ENCODE measurements at places on chromosomes 4 and X.

GRCh38 chr4:2395038-2395437, 23.4 kb downstream of the ZFYVE28 start:
- no peak for DNase-seq

DNA sequence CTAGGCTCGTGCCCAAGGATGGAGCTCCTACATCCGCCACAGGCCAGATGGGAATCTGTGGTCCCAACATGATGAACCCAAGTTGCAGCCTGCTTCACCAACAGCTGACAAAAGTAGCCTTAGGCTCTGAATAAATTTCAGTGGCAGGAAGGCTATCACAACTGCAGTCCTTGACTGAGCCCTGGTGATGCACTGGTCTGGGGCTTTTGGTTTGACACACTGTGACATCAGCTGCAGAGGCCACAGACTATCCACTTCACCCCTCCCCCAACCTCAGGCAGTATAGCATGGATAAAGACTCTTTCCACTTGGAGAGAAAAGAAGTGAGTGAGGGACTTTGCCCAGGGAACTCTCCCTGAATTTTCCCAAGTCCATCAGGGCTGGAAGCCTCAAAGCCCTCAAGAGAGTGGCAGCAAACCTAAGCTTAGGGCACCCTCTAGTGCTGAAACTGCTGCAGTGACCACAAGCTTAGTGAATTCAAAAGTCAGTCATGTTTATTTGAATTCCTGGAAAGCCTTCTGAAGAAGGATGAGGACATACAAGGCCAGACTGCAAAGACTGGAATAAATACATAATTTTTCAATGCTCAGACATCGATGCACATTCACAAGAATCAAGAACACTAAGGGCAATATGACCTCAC, 135.0 kb upstream of the TENT5D start:
- no peak for DNase-seq

GRCh38 chr4:99008051-99008450, 12.5 kb downstream of the METAP1 start:
- no peak for DNase-seq

- peak; percentile 35 for DNase-seq
Observed at GRCh38 chr4:337932-338758, 531 bp downstream of the ZNF141 start.

GRCh38 chrX:11135564-11136185, 24.5 kb downstream of the HCCS start:
- no peak for DNase-seq

DNA sequence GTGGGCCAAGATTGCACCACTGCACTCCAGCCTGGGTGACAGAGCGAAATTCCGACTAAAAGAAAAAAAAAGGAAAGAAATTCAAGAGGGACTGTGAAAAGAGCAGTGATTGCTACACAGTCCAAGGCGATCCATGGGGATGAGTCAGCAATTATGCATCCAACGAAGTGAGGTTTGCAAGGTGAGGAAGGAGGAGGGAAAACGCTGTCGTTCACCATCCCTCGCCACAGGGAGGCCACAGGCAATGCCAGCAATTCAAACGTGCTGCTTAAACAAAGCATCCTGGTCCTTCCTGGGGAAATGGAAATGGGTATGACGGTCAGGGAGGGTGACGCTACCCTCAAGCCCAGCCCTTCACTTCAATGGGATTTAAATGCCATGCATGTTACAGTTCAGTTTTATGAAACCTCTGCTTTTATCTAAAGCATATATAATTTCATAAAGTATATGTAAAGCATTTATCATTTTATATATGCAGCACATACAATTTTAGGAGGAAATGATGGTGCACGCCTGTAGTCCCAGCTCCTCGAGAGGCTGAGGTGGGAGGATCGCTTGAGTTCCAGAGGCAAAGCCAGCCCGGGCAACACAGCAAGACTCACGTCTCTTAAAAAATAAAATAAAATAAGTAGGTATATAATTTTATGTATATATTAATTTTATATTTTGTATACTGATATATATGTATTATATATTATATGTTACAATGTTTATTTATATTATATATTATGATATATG, 108.7 kb downstream of the DHRSX start:
- no peak for DNase-seq

DNA sequence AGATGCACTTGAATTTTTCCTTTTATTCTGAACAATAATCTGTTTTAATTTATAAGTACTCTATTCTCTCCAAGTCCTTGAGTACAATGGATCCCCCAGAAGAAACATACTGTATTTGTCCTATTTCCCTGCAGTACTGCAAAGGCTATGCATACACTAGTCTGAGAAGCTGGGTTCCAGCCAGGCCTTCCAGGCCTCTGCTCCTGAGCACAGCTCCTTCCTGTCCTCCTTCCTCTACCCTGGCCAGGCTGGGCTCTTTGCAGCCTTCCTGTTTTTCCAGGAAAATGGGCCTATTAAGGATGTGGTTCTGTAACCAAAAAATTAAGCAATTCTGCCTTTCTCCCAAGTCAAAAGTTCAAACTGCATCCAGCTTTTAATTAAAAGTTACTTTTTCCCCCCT, 68.0 kb upstream of the STIM2 start:
- DNase-seq = no peak

DNA sequence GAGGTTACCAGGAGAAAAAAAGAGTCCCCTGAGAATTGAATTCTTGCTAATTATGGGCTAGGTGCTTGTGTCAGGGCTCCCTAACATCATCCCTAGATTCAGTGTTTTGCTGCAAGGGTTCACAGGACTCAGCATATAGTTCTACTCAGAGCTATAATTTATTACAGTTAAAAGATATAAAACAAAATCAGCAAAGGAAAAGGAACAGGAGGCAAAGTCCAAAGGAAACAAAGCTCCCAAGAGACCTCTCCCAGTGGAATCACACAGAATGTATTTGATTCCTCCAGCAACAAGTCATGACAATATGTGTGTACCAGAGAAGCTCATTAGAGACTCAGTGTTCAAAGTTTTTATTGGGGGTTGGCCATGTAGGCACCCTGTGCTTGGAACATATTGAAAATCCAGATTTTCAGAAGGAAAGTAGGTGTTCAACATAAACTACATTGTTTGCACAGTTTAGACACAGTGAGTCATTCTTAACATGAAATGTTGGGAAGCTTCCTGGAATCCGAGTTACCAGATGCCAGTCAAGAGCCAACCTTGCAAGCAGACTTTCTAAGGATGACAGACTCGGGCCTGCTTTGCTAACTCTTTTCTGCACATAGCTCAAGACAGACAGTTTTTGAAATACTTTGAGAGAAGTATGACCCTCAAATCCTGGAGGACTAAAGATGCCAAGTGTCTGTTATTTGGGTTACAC, 311.3 kb upstream of the EMCN start:
- DNase-seq = no peak

GRCh38 chr4:147548256-147548655, 67.4 kb downstream of the EDNRA start:
- DNase-seq = no peak

GRCh38 chr4:17846266-17846665, 35.5 kb downstream of the NCAPG start:
- no peak for DNase-seq

DNA sequence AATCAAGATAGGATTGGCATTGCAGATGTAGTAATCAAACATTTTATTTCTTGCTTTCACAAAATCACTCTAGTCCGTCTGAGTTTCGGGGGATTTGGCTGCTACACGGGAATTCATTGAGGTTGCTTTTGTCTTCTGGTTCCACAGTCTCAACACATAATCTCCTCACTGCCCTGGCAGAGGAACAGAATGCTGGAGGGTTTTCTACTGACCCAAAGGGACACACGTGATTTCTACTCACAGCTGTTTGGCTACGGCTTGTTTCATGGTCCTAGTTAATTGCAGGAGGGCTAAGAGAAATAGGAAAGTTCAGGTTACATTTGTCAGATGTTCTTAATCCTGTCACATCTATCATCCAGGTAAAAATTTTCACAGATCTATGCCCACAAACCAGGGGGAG, 1811.6 kb downstream of the ARAP2 start:
- no peak for DNase-seq

- DNase-seq = no peak
Observed at GRCh38 chr4:176013476-176014247, 52.0 kb upstream of the WDR17 start.

DNA sequence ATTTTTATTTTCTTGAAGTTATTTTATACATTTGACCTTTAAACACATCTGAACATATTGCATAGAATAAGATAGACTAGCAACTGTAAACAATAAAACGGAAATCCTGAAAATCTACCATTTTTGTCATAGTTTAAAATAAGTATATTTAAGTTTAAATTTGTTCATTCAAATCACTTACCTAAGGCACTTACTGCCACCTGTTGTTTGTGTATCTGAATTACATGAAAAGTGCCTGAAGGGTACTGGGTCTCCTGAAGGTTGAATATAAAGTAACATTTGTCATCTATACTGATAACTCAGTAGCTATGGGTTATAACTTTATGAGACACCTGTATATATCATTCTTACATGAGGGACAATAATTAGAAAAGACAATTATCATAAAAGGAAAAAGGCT, 38.6 kb downstream of the TRPC5 start:
- no peak for DNase-seq
